ENCODE measurements at places on chromosomes 3 and 15.

- no peak for DNase-seq
Observed at GRCh38 chr15:87781959-87782625, 474.4 kb downstream of the NTRK3 start.

GRCh38 chr3:22089284-22089683, 338.3 kb upstream of the ZNF385D start:
- no peak for DNase-seq

DNA sequence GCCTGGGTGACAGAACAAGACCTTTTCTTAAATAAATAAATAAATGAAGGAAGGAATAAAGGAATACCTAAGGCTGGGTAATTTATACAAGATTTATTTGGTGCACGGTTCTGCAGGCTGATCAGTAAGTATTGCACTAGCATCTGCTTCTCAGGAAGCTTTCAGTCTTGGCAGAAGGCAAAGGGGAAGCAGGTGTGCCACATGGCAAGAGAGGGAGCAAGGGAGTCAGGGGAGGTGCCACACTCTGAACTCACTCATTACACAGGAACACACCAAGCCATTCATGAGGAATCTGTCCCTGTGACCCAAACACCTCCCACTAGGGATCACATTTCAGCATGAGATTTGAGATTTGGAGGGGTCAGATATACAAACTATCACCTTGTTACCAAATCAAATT, 56.4 kb downstream of the PRKCI start:
- no peak for DNase-seq

- DNase-seq: peak; percentile 66
Observed at GRCh38 chr15:77496715-77497109, 76.0 kb downstream of the HMG20A start.

GRCh38 chr3:171888466-171888865, 45.3 kb downstream of the TMEM212 start:
- DNase-seq: no peak

DNA sequence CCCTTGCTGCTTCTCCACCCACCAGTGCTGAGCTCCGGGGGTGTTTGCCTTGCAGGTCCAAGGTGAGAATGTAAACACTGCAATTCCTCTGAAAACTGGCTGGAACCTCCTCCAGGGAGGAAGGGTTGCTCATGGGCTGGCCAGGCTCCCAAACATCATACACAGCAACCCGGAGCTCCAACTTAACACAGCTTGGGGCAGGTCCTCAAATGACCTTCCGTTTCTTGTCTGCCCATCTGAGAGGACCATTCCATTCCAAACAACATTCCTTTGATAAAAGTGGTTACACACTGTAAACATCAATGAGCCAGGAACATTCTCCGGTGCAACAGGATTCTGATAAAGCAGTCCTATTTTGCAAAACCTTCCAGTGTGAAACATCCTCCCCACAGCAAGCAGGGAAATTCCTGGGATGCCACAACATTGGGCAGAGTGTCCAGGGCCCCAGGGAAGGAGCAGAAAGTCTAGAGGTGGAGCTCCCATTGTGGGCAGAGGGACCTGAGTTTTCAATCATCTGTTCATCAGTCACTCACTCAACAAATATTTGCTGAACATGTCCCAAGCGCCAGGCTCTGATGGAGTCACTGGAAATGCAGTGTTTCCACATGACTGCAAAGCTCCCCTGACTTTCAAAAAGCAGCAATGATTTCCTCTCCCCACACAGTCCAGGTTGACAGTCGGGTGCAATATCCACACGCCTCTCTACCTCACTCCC, 7.3 kb upstream of the HEG1 start:
- no peak for DNase-seq

DNA sequence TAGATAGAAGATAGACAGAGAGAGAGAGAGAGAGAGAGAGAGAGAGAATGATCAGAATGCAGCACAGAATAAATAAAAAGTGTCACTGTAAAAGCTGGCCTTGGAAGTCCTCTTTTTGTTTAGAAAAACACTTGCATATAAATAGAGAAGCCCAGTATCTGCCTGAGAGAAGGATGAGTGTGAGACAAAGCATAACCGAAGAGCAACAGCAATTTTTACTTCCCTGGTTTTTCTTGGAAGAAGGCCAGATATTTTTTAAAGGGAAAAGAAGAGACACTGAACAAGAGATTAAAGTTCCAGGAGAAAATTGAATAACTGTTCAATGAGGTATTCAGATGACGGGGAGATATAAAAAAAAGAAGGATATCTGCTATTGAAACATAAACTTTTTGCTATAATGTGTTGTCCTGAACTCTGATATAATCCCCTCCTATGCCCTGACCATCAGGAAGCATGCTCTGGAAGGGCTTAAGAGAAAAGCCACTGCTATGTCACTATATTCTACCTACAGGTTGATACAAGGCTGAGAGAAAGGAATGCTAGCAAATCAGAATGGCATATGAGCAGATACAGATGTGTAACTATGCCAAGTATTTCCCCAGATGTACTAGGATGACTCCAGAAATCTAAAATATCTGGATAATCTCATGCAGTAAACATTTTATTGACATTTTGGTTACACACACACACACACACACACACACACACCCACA, 358.9 kb downstream of the RBMS3 start:
- no peak for DNase-seq

GRCh38 chr3:4821975-4822374, 157.3 kb upstream of the BHLHE40 start:
- DNase-seq: peak; percentile 68

DNA sequence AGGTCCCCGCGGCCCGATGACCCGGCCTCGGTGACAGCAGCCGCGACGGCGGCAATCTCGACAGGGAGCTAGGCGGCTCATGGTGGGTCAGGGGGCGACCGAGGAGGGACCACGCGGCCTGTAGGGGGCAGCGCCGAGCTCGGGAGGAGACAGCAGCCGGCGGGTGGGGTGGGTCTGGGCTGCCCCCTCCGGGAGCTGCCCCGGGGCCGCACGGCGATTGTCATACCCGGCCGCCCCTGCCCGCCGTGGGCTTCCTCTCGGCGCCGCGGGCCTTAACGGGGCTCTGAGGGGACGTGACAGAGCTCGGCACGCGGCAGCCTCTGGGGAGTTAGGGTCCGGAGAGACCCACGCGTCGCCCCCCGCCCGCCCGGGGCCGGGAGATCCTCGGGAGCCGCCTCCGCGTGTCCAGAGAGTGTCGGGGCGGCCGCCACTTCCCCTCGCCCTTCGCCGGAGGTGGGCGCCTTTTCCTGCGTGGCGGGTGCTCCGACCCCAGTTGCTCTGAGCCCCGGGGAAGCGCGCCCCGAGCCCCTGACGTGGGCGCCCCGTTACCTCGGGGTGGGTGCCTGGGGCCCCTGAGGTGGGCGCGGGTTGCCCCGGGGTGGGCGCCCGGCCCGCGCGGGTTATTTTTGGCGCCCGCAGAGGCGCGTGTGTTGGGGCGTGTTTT, 539 bp upstream of the PLCL2 start:
- DNase-seq: peak; percentile 75

DNA sequence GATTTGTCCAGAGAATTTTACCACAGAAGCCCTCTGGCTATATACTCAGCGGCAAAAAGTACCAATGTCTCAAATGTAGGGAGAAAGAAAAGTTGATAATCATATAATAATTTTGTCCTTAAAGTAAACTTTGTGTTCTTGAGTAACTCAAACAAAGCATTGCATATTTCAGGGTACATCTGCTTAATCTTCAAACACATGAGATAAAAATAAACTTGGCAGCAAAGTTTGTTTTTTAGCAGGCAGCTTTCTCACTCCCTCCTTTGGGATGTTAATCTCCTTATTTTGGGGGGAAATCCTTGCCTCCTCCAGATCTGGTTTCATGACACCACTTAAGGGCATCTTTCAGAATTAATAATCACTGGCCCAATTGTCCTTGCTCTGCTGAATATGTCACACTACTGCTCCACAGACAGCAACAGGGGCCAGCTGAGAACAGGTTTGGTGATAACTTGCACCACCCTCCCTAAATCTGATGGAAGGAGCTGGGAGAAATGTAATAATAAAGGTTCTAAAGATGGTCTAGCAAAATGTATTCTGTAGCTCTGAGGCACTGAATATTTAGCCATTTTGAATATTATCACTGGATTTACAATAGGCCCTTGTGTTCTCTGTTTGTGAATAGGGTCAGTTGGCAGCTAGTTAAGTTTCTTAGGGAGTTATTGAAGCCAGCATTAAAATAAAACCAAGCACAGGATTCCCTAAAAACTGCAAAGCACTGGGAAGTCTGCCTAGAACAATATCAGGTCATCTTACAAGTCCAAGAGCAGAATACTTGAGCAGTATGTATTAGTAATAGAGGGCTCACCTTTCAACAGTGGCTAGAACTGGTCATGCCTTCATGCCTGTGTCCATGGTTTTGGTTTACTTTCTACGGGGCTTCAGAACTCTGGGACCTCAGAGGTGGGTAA, 79.2 kb downstream of the EFL1 start:
- no peak for DNase-seq

GRCh38 chr3:57598765-57599360, 1.7 kb upstream of the ARF4 start:
- no peak for DNase-seq

GRCh38 chr15:90004671-90005070, 3.5 kb downstream of the ZNF710 start:
- DNase-seq: peak; percentile 39

DNA sequence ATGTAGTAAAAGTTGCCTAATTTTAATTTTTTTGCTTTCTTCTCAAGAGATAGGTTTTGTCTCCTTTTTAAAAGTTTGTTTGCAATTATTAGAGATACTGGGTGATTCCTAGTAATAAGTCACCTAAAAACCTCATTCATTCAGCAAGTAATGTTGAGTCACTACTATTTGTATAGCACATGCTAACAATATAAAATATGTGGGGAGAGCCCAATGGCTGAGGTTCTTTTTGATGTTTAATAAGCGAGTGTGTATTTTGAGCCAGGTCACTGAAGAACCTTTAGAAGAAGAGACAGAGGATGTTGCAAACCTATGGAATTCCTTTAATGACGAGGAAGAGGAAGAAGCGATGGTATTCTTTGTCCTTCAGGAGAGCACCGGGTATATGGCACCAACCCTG, 123.7 kb upstream of the CHRM5 start:
- DNase-seq: no peak

- DNase-seq: no peak
Observed at GRCh38 chr3:48797626-48798025, 50.0 kb downstream of the PRKAR2A start.
